D721Med (cell line): ENCODE measurements at places on chromosomes 6 and 20.

GRCh38 chr6:117352466-117353081, 73.2 kb downstream of the ROS1 start:
- DNase-seq = no peak

GRCh38 chr20:25309395-25310267, 61.7 kb downstream of the PYGB start:
- no peak for DNase-seq

DNA sequence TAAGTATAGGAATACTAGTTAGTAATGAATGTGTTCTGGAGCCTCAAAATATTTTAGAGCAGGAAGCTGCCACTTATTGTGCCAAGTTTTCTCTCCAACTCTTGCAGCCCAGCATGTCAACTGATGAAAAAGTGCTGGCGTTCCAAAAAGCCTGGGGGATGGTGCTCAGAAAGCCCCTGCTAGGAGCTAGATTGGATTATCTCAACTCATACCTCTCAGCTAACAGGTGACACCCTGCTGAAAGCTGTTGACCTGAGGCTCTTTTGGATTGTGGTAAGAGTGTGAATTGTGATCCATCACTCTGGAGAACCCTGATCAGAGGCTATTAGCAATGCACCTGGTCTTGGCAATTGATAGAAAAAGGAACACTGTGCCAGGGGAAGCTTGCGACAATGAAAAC, 580.4 kb downstream of the EYS start:
- no peak for DNase-seq

DNA sequence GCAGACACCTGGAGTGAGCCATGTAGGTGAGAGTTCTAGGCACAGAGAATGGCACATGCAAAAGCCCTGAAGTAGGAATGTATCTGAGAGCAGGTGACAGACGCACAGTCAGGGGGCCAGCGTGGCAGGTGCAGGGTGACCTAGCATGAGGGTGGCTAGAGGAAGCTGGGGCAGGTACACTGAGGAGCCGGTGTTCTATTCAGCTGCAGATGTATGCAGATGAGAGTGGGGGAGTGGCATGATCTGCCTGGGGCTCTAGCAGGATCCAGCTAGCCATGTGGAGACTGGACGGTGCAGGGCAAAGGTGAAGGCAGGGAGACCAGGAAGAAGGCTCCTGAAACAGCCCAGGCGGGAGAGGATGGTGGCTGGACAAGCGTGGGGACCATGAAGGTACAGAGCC, 10.7 kb downstream of the PEDS1 start:
- no peak for DNase-seq

DNA sequence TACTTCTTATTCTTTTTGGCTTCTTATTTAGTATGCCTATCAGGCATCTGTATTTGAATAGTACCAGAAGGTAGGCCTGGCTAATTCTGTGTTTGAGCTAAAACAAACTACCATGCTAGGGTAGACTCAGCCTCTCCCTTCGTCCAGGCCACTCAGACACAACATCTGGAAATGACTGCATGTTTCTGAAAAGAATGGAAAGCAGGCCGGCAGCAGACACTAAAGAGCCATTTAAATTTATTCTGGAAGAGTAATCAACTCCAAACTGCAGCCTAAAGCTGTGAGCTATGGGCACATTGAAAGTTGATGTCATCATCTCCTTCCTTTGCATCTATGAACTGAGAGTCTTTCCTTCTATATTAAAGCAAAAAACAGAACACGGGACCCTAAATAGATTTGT, 70.9 kb upstream of the SAMD5 start:
- DNase-seq = no peak

DNA sequence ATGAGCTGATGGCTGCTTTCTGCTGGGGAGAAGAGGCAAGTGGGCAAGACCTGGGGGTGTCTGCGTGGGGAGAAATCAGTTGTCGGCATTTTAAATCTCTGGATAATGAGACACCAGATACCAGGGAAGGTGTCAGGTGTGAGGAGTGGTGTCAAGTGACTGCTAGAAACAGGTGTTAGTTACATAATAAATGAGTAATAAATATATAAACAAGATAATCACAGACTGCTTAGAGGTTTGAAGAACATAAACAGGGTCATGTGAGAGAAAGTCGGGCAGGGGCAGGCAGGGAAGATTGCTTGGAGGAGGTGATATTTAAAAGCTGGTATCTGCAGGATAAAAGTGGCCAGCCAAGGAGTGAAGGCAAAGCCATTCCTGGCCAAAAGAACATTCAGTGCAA, 87.2 kb upstream of the RIN2 start:
- no peak for DNase-seq

GRCh38 chr20:35447082-35447789, 8.2 kb upstream of the CEP250 start:
- DNase-seq = peak; percentile 53

- DNase-seq = no peak
Measured at GRCh38 chr20:24157213-24157612, 168.6 kb upstream of the GGTLC1 start.

DNA sequence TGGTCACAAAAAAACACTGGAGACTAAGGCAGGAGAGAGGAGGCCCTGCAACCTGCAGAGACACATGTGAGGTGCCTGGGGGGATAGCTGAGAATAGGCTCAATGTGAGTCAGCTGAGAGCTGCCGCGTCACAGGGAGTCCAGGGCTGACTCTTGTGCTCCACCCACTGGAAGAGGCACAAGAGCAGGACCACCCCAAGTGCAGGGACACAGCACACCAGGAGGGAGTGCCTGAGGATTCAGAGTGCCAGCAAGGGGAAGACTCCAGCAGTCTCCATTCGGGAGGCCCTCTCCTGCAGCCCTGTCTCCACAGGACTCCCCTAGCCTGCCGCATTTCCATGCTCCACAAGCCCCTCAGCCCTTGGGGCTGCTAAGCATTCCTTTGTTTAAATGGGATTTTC, 105.5 kb downstream of the HUS1B start:
- no peak for DNase-seq

GRCh38 chr6:20952699-20953474, 418.6 kb downstream of the CDKAL1 start:
- DNase-seq = no peak

DNA sequence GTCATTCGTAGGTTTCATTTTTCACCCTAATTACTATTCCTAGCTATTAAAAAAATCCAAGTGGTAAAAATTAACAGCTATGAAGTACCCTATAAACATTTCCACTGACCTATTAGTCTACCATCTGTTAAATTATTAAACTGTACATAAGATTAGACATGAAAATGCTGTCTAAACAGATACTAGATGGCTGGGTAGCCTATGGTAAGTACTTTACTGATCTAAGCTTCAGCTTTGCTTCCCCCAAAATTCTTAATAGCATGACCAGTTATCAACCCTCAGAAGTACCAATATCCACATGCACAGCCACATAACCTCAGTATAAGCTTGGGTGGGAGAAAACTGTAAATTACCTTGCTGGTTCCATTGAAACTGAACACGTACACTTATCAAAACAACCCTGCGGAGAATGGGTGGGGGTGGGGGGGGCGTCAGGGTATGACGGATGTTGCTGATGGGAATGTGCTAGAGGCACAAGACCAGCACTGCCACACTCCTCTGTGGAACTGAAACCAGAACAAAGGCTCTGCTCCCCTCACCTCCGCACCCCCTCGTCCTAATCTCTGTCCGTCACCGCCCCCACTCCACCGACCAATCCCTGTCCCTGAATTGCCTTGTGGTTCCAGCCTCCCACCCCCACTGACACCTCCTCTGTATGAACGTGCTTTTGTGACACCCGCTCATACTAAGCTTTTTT, 45.3 kb downstream of the B4GALT5 start:
- DNase-seq = no peak

- DNase-seq = no peak
Measured at GRCh38 chr6:41650120-41650519, 11.9 kb downstream of the MDFI start.

GRCh38 chr20:1185790-1186334, 1.1 kb upstream of the TMEM74B start:
- no peak for DNase-seq

- no peak for DNase-seq
Measured at GRCh38 chr20:32780749-32781655, 18.8 kb downstream of the DNMT3B start.

DNA sequence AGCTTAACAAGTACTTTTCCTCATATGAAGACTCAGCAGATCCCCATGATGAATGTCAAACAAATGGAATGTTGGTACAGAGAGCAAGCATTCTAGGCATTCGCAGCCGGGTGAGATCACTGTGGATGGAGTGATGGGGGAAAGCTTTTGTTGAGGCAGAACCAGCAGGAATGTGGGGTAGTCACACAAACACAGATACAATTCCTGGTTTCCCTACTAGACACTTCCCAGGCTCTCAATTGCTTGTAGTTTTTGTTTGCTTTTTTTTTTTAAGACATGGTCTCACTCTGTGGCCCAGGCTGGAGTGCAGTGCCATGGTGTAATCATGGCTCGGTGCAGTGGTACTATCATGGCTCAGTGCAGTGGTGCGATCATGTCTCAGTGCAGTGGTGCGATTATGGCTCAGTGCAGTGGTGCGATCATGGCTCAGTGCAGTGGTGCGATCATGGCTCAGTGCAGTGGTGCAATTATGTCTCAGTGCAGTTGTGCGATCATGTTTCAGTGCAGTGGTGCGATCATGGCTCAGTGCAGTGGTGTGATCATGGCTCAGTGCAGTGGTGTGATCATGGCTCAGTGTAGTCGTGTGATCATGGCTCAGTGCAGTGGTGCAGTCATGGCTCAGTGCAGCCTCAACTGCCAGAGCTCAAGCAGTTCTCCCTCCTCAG, 15.4 kb upstream of the IER3 start:
- no peak for DNase-seq
